ENCODE measurements at places on chromosomes 11 and 22.

DNA sequence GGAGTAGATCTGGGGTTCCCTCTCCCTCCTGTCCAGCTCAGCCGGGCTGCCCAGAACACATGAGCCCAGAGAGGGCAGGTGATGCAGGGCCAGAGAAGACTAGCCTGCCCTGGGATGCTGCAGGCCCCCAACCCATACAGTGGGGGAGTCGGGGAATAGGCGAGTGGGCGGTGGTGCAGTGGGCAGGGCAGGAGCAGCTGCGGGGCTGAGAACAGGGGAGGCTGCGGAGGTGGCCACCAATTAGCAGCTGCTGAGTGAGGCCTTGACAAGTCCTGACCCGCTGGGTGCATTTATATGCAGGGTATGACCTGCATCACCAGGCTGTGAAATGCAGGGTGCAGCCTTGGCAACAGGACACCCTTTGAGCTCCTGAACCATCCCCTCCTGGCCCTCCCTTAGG lies 43.1 kb downstream of the NFAM1 start:
- DNase-seq: no peak

DNA sequence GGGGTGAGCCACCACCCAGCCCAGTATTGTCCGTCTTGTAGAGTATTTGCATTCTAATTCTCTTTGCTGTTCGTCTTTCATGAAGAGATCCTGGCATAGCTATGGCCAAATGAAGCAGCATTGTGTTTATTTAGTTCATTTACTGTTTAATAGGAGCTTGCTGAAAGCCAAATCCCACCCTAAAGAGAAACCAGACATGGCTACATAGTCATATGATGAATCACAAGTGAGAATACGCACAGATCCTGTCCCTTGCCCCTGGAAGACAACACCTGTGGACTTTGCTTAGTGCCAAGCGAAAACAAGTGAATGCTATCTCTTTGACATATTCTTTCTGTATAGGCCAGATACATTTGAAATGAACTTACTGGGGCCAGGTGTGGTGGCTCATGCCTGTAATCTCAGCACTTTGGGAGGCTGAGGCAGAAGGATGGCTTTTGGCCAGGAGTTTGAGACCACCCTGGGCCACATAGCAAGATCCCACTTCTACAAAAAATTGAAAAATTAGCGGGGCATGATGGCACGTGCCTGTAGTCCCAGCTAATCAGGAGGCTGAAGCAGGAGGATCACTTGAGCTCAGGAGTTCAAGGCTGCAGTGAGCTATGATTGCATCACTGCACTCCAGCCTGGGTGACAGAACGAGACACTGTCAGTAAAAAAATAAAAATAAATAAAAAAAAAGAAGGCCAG lies 5.1 kb upstream of the ARFGAP3 start:
- no peak for DNase-seq

- DNase-seq: no peak
Measured at GRCh38 chr11:120746376-120746775, 234.8 kb downstream of the GRIK4 start.

DNA sequence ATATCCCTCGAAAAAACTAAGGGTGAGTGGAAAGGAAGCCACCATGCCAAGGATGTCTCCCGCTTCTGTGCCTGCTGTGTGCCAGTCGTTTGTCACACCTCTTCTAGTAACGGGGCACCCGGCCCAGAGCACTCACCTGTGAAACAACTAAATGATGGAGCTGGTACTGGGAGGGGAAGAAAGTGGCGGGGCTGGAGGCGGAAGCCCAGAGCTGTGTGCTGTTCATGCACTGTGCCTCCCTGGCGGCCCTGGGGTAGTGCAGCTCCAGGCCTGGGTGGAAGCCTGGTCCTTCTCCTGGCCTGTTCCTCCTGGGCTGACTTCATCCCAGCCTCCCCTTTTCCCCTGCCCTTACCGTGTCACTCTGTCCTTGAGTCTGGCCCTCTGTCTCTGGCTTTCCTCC lies 130.2 kb downstream of the CEP164 start:
- no peak for DNase-seq

DNA sequence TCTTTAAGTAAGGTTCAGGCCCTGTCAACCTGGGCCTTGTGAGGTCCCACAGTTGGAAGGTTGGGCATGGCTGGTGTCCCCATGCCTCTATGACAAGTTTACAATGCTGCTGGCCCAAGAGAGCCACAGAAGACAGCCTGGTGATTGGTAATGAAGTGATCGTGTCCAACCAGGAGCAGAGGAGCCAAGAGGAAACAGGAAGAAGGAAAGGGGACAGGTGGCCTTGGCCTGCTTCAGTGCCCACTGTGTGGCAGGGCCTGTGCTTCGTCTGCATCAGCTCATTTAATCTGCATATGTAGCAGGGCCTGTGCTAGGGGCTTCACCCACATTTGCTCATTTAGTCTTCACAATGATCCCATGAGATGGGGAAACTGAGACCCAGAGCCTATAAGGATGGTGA lies 42.1 kb upstream of the CSNK2A3 start:
- DNase-seq: no peak

DNA sequence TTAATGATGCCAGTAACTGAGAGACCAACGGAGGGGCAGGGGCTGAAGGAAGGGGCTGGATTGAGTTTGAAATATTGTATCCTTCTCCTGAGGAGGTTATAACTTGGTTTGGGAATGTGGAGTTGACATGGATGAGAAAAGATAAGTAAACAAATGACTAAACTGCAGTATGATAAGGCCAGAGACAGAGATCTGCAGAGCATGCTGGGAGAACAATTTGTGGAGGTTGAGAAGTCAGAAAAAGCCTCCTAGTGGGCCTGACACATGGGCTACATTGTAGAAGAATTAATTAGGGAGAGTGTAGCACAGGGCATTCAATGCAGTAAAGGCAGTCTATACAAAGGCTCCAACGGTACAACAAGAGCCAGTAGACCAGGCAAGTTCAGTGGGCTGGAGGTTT lies 55.9 kb downstream of the SPON1 start:
- no peak for DNase-seq

DNA sequence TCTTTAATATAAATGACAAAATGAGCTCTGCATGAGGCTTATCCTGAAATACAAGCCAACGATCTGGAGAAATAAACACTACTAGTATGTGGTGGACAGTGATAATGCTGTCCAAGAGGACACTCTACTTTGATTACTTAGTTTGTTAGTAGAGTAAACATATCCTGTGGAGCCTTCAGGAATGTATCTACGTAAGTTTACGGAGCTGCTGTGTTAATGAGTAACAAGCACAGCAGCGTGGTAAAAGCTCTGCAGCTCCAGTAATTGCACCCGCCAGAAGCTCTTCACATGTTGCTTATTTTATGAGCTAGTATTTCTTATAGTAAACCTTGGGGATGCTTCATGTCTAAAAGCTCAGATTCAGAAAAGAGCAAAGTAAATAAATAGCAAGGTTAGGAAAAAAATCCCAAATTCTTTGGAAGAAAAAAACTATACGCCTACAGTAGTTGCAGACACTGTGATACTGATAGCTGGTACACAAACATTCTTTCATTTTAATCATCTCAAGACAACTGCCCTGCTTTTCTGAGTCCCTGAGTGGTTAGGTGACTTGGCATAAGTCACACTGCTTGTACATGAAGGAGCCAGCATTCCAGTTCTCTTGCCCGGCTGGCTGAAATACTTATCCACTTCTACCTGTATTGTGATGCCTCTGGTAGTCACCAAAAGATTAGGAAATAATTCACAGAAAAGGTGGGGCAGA lies 32.7 kb upstream of the CCDC34 start:
- DNase-seq: no peak

DNA sequence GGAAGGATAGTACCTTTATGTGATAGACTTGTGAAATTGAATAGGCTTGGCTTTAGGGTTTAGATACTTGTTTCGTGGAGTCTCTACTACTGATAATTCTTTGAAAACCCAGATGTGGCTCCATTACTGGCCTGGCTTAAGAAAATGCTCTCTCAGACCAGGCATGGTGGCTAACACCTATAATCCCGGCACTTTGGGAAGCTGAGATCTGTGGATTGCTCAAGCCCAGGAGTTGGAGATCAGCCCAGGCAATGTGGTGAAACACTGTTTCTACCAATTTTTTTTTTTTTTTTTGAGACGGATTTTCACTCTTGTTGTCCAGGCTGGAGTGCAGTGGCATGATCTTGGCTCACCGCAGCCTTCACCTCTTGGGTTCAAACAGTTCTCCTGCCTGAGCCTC lies 40.9 kb downstream of the ATG13 start:
- no peak for DNase-seq

DNA sequence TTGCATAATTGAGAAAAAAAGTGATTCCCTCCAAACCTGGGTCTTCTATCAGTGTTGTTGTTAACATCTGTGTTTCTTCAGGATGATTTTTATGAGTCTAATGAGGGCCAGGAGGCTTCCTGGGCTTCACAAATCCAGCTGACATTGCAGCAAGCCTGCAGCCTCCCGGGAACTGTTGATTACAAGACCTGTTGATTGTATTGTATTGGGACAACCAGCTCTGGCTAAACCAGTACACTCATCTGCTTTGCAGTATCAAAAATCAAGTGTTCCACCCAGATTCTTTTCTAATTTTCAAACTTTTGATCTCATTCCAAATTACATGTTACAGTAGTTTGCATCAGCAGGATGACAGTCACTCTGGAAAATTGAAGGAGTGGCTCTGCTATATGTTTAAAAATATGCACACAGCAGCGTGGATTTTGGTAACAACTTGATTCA lies 16.1 kb upstream of the PRSS23 start:
- no peak for DNase-seq

- DNase-seq: peak; percentile 46
Measured at GRCh38 chr22:31127181-31127772, 4.5 kb downstream of the INPP5J start.

- no peak for DNase-seq
Measured at GRCh38 chr22:23248583-23248982, 68.3 kb downstream of the BCR start.

Measured in GM06990 (cell line).